ENCODE measurements at places on chromosomes 4 and X.

- no peak for DNase-seq
These were observed 18.1 kb upstream of the CHRNA9 start for GRCh38 chr4:40316782-40317635.

GRCh38 chrX:100449696-100450608 lies 39.9 kb upstream of the PCDH19 start:
- no peak for DNase-seq

GRCh38 chr4:6710996-6711395 lies 1.3 kb upstream of the MRFAP1L1 start:
- no peak for DNase-seq

GRCh38 chrX:4382273-4382672 lies 668.8 kb upstream of the PRKX start:
- no peak for DNase-seq

DNA sequence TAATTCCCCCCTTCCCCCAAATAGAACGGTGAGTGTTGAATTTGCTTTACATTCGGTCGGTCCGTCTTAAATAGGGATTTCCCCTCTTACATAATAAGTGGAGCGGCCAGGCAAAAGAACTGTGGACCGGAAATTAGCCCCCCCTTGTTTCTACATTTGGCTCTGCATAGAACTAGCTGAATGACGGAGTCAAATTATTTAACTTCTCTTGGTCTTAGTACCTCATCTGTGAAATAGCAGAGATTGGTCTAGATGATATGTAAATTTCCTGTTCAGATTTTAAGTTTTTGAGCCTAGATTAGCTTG lies 1.3 kb downstream of the SPATA18 start:
- no peak for DNase-seq

DNA sequence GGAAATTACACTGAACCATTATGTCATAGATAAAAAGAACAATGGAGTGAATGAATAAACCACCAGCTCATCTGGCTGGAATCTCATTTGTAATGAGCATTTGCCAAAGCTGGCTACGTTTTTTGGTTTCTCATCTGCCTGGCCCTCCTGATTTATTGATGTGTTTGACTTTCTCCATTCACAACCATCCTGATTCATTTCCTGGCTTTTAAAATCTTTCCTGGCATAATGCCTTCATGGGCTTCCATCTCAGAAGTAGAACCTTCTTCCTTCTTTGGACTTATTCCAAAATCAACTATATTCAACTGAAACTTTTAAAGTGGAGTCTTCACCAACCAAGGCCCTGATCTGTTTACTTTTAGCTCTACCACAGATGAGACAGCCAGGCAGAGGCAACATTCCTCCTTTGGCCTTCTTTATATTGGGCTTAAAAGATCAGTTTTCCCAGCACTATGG lies 36.0 kb upstream of the ARSJ start:
- DNase-seq: no peak

DNA sequence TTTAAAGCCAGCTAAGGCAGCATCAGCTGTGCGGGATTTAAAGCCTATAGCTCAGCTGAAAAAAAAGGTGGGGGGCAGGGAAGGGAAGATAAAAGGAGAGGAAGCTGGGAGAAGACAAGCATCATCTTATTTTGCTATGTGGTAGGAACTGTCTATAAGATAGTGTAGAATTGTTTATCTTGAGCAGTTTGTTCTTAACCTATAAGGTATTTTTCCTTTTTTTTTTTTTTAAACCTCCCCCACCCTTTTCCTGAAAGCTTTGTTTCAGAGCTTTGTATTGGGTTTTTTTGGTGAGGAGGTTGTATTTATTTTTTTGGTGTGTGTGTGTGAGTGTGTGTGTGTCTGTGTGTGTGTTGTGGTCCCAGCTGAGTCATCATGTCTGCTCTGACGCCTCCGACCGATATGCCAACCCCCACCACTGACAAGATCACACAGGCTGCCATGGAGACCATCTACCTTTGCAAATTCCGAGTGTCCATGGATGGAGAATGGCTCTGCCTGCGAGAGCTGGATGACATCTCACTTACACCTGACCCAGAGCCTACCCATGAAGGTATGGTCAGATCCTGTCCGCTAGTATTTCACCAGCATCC lies 531 bp downstream of the RUFY3 start:
- DNase-seq: no peak

- DNase-seq: no peak
These were observed 2.9 kb downstream of the EDA start for GRCh38 chrX:69618803-69619202.

- DNase-seq: no peak
These were observed 51.9 kb upstream of the USP9X start for GRCh38 chrX:41033299-41033698.

DNA sequence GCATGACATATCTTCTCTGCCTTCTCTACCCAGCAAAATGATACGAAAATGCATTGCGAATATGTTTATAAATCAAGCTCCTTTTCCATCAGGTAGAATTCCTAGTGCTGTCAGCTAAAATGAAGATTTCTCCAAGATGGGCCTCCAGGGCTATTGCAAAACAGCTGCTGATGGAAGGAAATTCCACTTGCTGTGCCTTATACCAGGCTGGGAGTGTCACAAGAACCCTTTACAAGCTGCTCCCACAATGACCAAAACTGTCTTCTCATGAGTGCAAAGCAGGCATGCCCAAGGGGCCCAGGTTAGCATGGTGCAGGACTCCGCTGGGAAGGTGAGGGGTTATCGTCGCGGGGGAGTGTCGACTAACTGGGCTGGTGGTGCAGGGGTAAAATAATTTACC lies 8.7 kb downstream of the HNRNPH2 start:
- no peak for DNase-seq

GRCh38 chr4:89173336-89174090 lies 62.2 kb downstream of the TIGD2 start:
- DNase-seq: no peak

DNA sequence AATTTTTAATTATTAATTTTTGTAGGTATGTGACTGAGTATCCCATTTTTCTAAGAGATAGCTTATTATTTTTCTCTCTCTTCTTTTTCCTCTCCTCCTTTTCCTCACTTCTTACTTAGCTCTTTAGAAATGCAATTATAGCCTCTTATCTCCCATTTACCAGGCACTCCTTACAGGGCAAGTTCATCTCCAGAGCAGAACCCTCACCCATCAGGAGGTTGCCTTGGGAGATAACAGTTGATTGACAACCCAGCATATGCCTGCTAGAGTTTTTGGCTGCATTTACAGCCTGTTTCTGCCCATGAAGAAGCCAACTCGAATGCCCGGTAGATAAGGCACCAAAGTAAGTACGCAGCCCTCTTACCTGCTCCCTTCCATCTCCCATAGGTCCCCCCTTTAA lies 572.9 kb upstream of the ZFP42 start:
- DNase-seq: no peak

- DNase-seq: no peak
These were observed 64.0 kb downstream of the SMAD1 start for GRCh38 chr4:145545538-145546174.

- DNase-seq: no peak
These were observed 79.9 kb downstream of the FAM53A start for GRCh38 chr4:1604181-1604705.

DNA sequence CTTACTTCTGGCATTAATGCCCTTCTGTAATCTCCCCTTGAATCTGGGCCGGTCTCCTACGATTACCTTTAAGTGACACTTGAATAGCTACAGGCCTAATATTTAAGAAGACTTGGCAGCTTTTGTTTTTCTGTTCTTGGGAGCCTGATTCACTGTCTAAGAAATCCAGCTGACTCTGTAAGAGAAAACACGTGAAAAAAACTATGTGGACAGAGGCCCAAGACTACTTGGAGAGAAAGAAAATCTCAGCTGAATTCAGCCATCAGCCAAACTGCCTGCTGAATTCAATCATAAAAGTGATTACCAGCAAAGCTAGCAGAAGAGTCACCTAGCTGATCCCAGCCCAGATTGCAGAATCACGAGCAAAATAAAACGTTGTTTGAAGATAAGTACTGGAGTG lies 521.2 kb downstream of the MID1IP1 start:
- no peak for DNase-seq

DNA sequence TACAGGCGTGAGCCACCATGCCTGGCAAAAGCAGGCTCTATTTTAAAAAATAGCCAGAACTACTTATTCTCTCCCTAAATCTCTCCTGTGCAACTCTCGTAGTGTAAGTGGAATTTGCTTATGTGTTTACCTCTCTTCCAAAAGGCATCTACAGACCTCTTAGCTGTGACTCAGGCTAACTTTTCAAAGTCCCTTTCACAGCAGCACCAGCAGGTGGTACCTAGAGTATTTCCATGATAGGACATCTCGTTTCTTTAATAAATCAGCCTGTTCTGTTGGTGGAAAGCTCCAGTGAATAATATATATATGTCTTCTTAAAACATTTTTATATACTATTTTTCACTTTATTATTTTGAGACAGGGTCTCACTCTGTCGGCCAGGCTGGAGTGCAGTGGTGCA lies 89.0 kb downstream of the NSUN7 start:
- no peak for DNase-seq

- DNase-seq: no peak
These were observed 26.8 kb upstream of the STPG2 start for GRCh38 chr4:98170035-98170434.

GRCh38 chr4:91837608-91838029 lies 466.1 kb upstream of the GRID2 start:
- DNase-seq: no peak

DNA sequence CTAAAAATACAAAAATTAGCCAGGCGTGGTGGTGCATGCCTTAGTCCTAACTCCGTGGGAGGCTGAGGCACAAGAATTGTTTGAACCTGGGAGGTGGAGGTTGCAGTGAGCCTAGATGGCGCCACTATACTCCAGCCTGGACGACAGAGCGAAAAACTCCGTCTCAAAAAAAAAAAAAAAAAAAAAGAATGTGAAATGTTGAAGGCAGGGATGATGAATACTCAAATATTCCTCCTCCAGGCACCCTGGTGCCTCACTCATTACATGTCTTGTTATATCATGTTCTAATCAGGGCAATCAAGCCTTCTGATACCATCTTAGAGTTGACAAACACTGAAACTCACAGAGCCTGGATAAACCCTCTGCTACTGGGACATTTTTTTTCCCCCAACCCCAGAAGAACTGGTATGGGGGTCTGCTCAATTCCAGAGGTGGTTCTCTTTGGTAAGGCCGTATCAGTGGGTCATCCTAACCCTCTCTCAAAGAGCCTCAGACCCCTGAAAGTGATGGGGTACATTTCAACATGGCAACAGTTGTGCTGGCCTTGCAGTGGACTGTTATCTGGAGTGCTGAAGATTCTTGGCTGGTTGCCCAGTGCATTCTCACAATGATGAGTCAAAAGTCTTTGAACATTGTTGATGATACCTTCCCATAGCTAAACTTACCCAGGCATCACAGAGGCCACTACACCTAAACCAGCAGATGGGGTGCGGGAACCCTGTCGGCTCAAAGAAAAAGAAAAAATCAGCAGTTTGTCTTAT lies 2.4 kb upstream of the SH3KBP1 start:
- no peak for DNase-seq

GRCh38 chr4:57091657-57092162 lies 18.5 kb downstream of the IGFBP7 start:
- no peak for DNase-seq

DNA sequence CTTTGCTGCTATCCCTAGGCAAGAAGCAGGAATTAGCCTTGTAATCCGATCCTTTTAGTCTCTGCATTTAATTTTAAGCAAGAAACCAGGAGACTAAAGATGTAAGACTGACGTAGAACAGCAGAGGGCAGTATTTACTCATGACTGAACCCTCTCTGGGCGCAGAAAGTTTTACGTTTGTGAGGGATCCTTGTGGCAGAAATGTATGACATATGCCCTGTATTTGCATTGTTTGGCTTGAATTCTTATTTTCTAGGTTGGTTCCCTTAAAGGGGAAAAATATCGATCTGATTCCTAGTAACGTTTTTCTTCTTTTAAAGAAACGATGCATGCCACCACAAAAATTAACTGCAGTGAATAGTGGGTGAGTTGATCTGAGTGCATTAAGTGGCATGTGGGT lies 1.3 kb upstream of the FAT4 start:
- no peak for DNase-seq

GRCh38 chr4:102641793-102642192 lies 119.0 kb downstream of the MANBA start:
- DNase-seq: no peak

GRCh38 chr4:145870155-145871020 lies 68.2 kb downstream of the ZNF827 start:
- no peak for DNase-seq

DNA sequence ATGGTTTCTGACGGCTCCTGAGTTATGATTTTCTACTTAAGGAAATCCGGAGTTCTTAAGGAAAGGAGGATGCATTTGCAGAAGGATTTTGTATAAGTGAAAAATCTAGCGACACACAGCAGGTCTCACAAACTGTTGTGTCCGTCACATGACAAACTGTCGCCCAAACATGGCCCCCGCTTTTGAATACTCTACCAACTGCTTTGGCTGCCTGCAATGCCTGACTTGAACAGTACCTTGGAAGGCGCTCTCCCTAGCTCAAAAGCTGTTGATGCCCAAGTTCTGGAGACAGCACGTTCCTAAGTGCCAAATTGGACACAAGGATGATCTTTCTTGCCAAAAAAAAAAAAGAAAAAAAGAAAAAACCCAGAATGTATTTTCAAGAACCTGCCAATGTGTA lies 103.2 kb downstream of the ENPP6 start:
- DNase-seq: no peak

DNA sequence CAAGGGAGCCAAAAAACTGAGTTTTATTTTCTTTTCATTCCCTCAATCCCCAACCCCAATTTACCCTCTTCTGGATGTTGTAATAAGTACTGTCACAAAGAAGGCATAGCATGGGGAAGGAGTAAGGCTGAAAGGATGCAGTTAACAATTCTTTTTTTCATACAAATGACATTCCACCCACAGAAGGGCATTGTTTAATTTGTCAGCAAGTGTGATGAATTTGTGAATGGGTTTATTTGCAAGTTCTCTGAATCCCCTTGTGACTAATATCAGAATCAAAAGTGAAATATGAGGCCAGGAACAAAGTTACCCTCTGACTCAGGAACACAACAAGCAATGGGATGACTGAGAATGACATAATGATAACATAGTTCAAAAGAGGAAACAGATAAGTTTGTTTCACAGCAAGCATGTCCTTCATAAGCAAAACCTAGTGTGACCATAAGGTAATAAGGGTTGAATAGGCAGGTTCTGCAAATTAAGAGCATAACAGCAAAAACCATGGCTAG lies 2.1 kb downstream of the GEMIN8 start:
- no peak for DNase-seq

DNA sequence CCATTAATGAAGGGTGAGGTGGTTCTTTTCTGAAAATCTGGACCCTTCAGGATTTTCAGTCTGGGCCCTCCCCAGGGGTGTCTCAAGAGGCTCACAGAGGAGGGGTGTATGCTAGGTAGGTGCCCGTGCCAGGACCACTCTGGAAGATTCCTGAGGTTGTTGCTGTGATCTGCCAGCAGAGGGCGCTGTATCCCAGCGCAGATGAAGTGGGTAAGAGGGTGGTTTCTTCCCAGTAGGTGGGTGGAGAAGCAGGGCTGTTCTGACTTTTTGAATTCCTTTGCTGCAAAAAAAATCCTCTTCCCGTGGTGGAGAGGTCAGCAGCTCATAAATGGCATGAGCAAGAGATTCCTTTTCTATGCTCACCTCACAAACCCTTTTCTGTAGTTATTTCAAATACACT lies 51.1 kb downstream of the SCML1 start:
- no peak for DNase-seq

Data from stimulated activated CD8-positive, alpha-beta memory T cell treated with anti-CD3 and anti-CD28 coated beads, Interleukin-7, amount 100 ng/mL, for 24 hours (primary cell).